ENCODE measurements at places on chromosomes 12 and 14. TPM values are rescaled to one million over a fixed set of nuclear protein-coding genes. Genes with fewer than 3 reads are reported as not detected.
A peak's percentile ranks its signal among the peaks of the same experiment; 100 is the strongest.

TMEM119 gene
- 1.8 TPM for total RNA-seq

DNA sequence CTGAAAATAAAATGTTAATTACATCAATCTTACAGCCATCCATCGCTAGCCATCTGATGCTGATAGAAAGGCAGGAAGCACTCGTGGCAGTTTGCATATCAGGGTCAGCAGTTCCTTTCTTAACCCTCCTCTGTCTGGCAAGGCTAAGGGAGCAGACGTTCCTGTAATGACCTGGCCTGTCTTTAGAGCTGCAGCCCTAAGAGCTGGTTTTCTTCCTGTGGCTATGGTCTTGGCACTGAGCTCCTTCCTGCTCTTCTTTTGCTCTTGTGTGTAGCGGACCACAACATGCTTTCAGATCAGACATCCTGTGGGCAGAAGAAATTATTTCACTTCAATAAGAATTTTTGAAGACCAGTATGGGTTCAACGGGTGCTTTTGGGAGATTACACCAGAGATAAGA lies 170.4 kb downstream of the DAD1 start:
- no peak for DNase-seq

GRCh38 chr12:12716151-12716792 lies 896 bp upstream of the CDKN1B start:
- peak; percentile 18 for DNase-seq

- DNase-seq: no peak
These were observed 279.7 kb upstream of the AMIGO2 start for GRCh38 chr12:47359310-47360092.

DNA sequence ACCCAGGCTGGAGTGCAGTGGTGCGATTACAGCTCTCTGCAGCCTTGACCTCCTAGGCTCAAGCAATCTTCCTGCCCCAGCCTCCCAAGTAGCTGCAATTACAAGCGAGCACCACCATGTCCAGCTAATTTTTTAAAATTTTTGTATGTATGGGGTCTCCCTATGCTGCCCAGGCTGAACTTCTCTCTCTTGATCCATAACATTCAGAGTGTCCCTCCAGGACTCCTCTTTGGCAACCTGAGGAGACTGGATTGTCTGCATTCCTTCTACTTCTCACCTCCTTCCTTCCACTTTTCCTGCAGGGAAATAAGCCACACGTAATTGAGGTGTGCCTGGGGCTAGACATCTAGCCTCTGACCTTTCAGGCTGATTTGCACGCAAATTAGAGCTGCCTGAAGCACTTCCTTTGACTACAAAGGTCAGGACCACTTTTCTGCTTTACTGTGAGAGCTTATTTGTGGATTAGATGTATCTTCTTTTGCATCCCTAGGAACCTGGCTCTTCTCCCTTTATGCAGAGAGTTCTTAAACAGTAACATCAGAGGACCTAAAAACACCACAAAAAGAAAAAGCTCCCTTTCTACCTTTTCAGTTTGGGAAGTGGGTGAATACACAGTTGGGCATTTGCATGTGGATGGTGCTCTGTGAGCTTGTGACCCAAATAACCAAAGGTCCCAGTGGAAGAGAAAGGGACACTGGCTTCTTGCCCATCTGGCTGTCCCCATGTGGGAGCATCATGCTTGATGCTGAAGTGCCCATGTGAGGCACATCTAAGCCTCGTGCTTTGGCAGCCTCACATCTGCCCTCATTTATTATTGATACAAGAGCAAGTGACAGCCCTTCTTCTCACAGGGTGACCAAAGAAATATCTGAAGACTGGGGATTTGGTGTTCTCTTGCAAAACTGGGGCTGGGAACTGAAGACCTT lies 33.5 kb downstream of the PYGL start:
- no peak for DNase-seq

Measured in astrocyte (in vitro differentiated cells and primary cell).